GM04504 (cell line): ENCODE measurements at places on chromosomes 1 and 21.

DNA sequence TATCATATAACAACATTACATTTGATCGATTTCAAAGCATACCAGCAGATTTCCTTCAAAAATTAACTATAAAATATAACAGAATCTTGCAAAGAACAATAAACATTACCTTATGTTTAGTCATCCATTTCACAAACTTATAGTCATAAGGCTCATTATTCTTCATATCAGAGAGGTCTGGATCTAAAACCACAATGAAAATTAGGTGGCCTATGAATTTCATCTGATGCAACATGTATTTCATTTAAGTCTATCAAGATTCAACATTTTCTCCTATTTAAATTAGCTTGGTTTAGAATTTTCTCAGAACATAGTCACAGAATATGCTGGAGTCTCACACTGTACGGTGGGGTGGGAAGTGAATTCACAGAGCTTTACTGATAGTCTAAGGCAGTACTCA is 49.2 kb downstream of the KYAT3 start:
- DNase-seq: no peak

DNA sequence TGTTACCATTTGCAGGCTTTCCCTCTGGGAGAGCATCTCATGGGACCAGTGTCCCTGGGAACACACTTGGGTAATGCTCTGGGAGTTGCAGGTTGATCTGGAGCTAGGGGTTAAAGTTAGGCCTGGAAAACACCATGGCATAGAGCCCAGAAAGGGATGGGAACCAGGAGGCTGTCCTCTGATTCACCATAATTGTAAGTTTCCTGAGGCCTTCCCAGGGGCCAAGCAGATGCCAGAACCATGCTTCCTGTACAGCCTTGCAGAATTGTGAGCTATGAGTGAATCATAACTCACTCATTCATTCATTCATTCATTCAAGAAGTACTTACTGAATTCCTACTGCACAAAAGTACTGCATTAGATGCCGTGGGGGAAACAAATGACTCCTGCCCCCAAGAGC is 50.0 kb downstream of the LACTBL1 start:
- DNase-seq: no peak

- DNase-seq: no peak
Observed at GRCh38 chr1:224786533-224787250, 142.8 kb upstream of the DNAH14 start.

DNA sequence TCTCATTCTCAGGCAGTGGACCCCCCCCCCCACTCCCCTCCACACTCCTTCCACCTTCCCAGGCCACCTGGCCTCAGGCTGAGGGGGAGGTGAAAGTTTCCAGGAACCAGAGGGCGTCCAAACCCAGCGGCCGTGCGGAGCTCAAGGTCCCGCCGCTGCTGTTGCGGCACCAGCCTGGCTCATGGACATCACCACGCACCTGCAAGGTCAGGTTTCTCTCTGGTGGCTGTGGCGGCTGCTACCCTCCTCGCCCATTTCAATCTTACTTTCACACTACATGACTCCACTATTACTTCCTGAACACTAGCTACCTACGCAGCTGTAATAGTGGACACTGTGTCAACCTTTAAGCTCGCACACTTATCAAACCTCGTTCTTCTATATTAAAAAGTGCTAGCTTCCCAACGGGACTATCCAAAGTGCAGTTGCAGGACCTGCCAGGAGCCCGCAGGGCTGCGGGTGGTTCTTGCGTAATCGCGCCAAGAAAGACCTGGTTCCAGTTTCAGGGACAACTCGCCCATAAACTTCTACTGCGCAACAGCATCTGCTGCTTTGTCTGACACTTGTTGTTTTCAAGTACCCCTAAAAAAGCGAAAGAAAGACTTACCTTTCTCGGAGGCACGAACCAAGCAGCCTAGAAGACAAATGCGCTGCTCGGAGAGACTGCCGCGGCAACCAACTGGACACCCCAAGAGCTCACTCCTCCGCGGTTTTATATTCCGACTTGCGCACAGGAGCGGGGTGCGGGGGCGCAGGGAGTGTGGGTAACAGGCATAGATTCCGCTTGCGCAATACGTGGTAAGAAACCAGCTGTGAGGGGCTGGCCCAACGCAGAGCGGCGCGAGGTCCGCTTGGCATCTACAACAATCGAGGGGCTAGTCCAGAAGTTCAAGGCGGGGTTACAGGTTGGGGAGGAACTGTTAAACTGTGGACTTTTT is at the start of gene DIRAS3:
TSS of gene DIRAS3 (minus strand) at position 687 of the 938 bp plus-strand sequence. CDS start 3,330 bp downstream, outside the sequence.
- peak; percentile 3 for DNase-seq

GRCh38 chr1:58895559-58896145 is 111.8 kb upstream of the JUN start:
- DNase-seq: no peak

- DNase-seq: peak; percentile 10
Observed at GRCh38 chr1:213244664-213245091, 193.6 kb downstream of the RPS6KC1 start.
